Stimulated activated CD8-positive, alpha-beta memory T cell treated with anti-CD3 and anti-CD28 coated beads, Interleukin-15, amount 100 ng/mL, for 24 hours (primary cell): ENCODE measurements at places on chromosomes 6 and 20.

DNA sequence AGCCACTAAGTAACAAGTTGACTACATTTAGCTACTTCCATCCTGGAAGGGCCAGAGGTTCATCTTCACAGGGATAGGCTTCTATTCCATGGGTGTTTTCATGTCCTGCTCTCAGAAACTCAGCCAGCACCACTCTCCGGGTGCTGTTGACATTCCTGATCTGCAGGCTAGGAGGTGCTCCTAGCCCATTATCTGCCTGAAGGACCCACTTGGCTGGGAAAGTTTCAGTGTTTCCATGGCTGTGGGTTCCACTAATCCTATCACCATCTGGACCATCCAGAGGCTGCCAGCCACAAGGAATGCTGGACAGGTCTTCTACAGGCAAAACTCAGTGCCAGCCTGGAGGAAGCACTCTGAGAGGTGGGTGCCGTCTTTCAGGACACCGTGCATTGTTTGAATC, 45.2 kb downstream of the HLA-G start:
- no peak for DNase-seq

- DNase-seq = no peak
These were observed 880.4 kb upstream of the MAN1A1 start for GRCh38 chr6:120230008-120230407.

DNA sequence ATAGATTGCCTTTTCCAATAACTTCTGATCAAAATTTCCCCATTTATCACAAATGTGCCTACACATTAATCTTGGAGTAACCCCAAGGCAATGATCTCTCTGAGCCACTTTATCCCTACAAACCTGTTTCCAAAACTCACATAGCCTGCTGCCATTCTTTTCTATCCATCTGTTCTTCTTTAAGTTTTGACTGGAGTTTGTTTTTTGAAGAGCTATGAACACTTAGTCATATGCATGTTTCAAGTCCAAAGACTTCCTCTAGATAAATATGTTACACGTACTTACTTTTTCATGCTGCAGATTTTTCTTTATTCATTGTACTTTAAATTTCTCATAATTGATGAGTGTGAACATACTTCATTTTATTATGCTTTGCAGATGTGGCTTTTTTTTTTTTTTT, 488.9 kb upstream of the CITED2 start:
- DNase-seq = no peak

GRCh38 chr20:42572320-42573016, 617.2 kb downstream of the PTPRT start:
- DNase-seq = no peak

GRCh38 chr20:56683077-56683865, 54.2 kb downstream of the TFAP2C start:
- DNase-seq = no peak

- no peak for DNase-seq
These were observed 61.6 kb upstream of the SNX9 start for GRCh38 chr6:157761331-157761921.

DNA sequence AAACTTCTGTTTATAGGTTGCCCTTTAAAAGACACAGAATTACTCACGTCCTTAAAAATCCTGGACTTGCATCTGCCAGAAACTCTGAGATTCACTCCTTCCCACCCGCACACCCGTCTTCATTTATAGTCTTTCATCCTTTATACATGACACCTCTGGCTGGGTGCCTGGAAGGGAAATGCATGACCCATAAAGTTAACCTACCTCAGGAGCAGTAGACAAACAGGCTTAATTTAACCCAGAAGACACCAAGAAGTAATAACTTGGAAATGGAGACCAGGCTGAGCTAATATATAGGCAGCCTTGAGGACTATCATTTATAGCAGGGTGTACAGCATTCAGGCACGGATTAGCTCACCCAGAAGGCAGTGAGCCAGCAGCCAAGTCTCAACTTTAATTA, 429.0 kb upstream of the NRSN1 start:
- DNase-seq = no peak

DNA sequence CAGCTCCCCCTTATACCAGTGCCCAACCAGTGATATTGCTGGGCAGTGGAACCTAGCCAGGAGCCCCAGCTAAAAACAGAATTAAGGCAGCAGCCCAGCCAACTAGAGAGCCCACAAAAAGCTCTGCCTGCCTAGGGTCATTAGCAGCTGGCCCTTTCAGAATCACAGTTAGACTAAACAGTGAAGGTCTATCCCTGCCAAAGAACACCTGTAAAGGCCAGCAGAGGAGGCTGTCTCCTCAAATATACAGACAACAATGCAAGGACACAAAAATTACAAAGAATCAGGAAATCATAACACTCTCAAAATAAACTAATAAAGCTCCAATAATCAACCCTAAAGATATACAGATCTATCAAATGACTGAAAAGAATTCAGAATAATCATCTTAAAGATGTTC, 77.8 kb upstream of the HTR1E start:
- DNase-seq = no peak

DNA sequence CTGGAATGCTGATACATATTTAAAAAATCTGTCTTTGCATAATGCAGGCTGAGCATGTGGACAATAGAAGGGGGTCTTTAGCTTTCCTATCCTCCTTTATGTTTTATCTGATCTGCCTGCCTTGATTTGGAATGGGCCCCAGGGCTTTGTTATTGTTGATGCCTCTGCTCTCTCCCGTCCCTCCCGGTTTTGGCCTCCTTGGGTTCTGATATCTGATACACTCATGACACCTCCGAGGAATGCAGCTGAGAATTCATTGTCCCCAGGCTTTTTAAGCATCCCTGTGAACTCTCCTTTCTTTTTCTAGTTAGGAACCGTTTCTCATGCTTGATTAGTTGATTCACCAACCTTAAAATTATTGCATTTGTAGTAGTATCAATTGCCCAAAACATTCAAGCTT, 185.5 kb upstream of the RALGAPA2 start:
- no peak for DNase-seq
